Activated T-cell treated with anti-CD3 and anti-CD28 coated beads, Interleukin-2, amount 50 U/mL, for 4 hours (primary cell): ENCODE measurements at places on chromosomes 13 and 19.
A peak's percentile ranks its signal among the peaks of the same experiment; 100 is the strongest.

DNA sequence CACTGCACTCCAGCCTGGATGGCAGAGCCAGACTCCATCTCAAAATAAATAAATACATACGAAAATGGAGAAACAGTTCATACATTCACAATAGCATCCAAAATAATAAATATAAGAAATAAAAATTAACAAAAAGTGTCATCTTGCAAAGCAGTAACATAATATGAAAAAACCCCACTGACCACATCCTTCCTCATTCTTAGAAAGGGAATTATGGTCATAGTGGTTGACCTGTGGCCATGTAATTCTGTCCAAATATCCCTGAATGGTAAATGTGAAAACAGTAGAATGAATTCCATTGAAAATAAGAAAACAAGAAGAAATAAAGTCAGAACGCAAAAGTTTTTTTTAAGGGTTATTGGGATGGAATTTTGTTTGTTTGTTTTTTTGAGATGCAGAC, 7.0 kb upstream of the CDC42EP5 start:
- DNase-seq = no peak

DNA sequence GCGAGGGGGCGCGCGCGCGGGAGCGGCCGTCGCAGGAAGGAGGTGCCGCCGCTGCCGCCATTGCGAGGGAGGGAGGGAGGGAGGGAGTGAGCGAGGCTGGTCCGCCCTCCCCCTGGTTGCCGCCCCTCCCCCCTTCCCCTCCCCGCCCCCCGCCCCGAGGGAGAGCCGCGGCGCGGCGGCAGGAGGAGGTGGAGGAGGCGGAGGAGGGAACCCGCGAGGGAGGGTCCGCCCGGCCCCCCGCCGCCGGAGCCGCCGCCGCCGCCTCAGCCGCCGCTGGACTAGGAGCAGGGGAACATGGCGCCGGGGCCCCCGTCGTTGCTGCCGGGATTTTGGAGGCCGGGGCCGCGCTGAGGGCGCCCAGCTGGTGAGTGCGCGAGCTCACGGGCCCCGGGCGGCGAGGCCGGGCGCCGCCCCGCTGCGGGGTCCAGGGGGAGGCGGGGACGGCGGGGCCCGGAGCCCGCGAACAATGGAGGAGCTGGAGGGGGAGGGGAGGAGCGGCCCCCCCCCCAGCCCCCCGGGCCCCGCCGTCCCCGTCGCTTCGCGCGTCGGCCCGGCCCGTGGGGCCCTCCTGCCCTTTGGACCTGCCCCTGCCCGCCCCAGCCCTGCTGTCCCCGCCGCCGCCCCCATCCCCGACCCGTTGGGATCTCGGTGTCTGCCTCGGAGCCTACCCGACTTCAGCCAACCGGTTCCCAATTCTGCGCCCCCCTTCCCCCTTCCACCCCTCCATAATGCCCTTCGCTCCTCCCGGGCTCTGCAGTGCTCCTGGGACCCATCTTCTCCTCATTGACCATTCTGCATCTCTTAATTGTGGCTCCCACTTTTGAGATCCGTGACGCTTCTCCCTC, at the start of gene ARHGAP35:
Gene ARHGAP35 (plus strand): TSS at position 152 of the 845 bp plus-strand sequence. CDS start 57,679 bp downstream, outside the sequence.
- peak; percentile 75 for DNase-seq

GRCh38 chr13:84810781-84811180, 928.5 kb upstream of the SLITRK1 start:
- DNase-seq = no peak

DNA sequence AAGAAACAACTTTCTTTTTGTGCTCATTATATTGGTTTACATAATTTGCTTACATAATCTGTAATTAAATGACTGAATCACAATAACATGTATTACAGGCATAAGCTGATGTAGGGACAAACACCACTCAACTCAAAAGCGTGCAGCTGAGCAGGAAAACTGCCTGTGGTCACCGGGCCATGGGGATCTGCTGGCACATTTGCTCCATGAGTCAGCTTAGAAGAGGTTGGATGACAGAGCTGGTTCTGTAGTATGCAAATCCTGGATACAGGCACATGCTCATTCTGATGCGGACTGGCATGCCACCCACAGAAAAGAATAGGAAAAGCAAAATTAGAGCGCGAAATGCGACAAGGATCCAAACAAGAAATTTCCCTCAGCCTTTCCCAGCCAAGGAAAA, 128.6 kb downstream of the USP12 start:
- DNase-seq = no peak
